Jurkat, Clone E6-1 (cell line): ENCODE measurements at places on chromosomes 4 and X.
A peak's percentile ranks its signal among the peaks of the same experiment; 100 is the strongest.

GRCh38 chrX:41275661-41276609 is 58.0 kb upstream of the DDX3X start:
- no peak for DNase-seq

DNA sequence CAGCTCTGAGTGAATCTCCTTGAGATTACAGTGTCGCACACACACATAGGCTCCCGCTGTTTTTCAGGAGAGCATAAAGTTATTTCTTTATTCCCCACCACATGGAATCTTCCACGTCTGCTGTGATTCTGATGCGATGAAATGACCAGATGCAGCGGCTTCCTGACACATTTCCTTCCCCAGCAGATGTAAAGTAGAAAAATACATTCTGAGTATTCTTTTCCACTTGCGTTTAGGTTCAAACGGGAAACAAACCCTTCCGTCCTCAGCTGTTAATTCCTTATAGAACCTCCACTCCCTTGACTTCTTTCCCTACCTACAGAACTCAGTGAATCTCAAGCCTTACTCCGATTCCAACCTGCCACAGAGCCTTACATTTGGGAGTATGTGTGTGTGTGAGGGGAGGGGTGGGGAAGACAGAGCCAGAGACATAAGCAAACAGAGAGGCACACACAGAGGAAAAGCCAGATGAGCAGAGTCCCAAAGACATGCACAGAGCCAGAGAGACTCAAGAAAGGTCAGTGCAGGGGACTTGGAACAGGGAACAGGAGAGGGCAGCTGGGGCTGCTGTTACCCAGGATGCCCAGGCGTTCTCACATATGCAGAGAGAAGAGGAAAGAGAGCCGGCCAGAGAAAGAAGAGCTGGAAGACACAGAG is 47.3 kb downstream of the SETD7 start:
- DNase-seq: no peak

DNA sequence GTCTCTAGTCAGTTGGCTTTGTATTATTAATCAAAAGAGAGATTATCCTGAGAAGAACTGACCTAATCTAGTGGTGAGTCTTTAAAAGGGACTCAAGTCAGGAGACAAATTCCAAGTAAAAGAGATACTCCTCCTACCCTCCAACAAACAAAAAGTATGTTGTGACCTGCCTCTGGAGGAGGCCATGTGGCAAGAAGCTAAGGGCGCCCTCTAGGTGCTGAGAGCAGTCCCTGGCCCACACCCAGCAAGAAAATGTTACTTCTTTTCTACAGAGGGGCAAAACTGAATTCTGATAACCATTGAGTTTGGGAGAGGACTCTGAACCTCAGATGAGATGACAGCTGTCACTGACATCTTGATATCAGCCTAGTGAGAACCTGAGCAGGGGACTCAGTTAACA is 953.6 kb upstream of the AGA start:
- DNase-seq: no peak

DNA sequence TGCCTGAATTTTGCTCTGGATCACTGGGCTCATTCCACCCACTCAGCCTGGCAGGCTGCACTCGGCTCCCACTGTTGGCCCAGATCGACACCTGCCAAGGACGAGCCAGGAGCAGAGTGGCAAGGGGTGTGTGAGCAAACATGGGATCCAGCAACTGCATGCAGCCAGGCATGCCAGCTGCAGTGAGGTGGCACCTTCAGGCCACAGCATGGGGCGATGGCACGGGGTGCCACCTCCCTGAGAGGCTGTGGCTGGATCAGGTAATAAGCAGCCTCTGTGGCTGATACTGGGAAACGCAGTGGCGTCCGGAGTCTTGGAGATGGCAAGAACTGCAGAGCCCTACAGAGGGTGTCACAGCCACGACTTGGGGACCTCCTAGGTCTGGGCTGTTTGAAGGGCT is 244.5 kb upstream of the FSTL5 start:
- no peak for DNase-seq

- DNase-seq: no peak
Observed at GRCh38 chr4:105620640-105621323, 68.4 kb downstream of the ARHGEF38 start.

- DNase-seq: no peak
Observed at GRCh38 chr4:94934201-94934600, 176.4 kb downstream of the BMPR1B start.

DNA sequence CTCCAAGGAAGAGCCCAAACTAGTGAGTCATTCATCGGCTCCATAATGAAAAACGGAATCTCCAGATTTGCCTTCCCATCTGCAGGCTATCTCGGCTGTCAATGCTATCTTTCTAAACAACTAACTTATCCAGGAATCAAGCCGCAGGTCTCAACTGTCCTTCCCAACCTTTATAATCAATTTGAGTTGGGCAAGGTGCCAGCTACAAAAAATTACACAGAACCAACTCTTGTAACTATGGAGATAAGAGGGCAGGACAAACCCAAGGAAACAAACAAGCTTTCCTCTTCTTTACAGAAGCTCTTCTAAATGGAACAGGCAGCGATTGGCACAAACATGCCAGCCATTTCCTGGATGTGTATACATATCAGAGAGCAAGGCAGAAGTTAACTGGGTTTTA is 61.2 kb upstream of the RAI2 start:
- DNase-seq: no peak

- no peak for DNase-seq
Observed at GRCh38 chr4:17884063-17884462, 73.3 kb downstream of the NCAPG start.

- DNase-seq: peak; percentile 32
Observed at GRCh38 chr4:97987019-97987648, 156.1 kb downstream of the STPG2 start.

- DNase-seq: no peak
Observed at GRCh38 chr4:60865273-60865672, 334.9 kb upstream of the ADGRL3 start.

- peak; percentile 9 for DNase-seq
Observed at GRCh38 chr4:42750091-42750490, 93.2 kb upstream of the ATP8A1 start.

DNA sequence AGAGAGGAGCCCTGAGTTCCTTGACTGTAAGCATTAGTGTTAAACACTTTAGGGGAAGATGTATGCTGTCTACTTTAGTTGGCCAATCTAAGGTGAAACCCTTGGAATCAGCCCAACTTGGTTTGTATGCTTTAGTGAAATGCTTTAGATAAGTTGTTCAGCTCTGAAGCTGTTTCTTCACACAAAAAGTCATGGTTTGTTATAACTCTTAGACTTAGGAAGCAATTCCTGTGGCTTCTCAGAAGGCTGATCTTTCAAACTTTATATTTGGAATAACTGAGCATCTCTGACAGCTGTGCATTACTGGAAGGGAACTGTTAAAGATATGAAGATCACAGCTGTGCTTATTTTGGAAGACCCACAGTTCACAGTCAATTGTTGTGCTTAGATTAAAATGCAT is 714.1 kb downstream of the FAT4 start:
- DNase-seq: no peak

GRCh38 chr4:65599340-65599739 is 70.9 kb downstream of the EPHA5 start:
- DNase-seq: no peak

- no peak for DNase-seq
Observed at GRCh38 chr4:119097282-119097900, 38.2 kb upstream of the MYOZ2 start.

DNA sequence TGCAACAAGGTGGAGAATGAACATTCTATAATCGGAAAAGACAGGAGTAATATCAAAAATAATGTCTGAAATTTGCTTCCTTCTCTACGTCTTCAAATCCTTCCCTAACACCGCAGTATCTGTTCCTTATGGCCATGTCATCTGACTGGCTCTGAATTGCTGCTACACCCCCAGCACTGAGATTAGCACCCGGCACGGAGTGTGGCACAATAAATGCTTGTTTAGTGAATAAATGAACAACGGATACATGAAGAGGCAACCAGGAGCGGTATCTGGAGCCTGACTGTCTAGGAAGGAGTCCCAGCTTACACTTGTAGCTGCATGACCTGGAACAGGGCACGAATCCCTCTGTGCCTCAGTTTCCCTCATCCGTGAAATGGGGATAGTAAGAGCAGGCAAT is 164.3 kb downstream of the AFAP1 start:
- DNase-seq: no peak

DNA sequence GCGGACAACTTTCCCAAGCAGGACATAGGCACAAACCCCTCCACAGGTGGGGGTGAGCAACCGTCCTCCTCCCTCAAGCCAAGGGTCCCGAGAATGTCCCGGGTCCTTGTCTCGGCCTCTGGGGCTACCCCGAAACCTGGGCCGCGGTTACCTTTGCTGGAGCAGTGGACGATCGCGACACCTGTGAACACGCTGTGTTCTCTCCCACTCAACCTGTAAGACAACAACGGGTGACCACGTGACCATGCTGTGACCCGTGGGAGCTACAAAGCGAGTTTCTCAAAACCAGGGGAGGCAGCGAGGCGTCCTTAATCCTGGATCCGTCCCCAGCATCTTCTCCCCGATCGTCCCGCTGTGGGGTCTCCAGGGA is 17.9 kb downstream of the ASMTL start:
- DNase-seq: no peak

GRCh38 chr4:113270520-113271319 is 221.3 kb downstream of the ANK2 start:
- no peak for DNase-seq

DNA sequence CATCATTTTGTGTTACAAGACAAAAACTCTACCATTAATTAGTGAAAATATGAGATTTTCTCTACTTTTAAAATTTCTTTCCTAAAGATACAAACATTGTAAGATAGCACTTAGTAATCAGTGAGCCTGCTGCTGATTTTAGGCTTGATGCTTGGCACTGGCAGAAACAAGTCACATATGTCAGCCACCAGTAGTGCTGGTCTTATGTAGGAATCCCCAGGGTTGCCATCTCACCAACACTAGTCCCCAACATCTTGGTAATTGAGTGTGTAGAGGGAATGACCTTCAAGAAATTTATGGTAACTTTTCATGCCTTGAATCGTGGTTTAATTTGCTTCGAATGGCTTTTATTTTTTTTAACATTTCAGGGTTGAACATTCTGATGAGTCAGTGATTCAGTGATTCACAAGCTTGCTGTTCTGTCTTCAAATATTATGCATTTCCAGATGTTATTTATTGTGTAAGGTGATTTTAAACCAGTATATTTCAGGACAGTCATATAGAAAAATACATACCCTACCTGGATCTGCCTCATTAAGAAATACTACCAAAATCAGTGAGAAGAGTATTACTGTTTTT is 11.9 kb downstream of the EXOC1 start:
- no peak for DNase-seq

DNA sequence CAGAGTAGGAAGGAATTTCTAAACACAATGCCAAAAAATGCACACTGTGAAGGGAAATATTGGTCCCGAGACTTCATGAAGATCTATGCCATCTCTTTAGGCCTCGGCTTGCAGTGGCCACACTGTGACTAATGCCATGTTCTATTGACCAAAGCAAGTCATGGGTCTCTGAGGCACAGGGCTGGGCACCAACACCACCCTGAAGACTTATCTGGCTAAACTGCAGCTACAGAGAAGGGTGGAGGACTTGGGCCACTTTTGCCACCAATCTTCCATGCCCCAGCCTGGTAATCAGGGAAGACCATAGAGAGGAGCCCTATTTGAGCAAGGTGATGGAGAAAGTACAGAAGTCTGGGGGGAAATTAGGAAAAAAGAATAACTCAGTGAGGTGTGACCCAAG is 42.1 kb downstream of the HMX1 start:
- no peak for DNase-seq
